Sciatic nerve (tissue), 2 donors: ENCODE measurements at places on chromosomes 3 and 15.

GRCh38 chr3:76824658-76825240 lies 215.2 kb upstream of the ROBO2 start:
- DNase-seq, result no peak

GRCh38 chr3:187913617-187914033 lies 168.4 kb upstream of the BCL6 start:
- DNase-seq, result no peak

- no peak for DNase-seq
Observed at GRCh38 chr3:156741935-156742334, 67.5 kb downstream of the TIPARP start.

GRCh38 chr3:156406393-156406792 lies 148.5 kb downstream of the SSR3 start:
- no peak for DNase-seq

DNA sequence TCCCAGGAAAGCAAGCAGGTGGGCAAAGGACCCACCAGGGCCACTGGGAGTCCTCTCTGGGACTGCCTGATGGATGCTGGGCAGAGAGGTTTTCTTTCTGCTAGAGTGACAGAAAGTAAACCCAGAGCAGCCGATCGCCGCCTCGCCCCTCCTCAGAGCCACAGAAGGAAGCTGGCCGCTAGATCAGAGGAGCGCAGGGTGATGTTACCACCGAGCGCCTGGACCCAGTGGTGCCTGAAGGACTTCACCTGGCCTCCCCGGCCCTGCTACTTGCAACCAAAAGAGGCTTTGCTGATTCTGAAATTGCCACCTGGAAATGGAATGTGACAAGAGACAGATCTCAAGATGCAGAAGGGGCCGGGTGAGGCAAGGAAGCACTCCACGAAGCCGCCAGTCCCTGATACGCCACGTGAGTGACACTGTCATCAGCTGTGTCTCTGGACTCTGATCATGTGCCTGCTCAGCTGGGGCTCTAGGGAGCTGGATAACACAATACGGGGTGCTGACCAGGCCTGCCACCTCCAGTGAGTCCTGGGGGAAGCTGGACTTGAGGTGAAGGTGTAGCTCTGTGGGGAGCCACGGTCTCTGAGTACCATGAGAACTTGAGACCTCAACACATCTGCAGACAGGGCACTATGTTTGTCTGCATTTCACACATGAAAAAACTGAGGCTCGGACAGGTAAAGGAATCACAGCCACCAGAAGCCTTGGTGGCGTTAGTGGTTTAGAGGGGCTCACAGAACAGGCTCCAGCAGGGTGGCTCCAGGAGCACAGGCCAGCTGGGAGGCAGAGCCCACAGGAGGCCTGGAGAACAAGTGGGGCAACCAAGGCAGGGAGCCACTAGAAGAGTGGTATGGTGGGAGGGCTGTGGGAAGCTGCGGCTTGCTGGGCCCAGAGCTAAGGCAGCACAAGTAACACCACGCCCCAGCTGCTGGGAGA lies 137.9 kb upstream of the PRR20G start:
- DNase-seq, result no peak

GRCh38 chr15:33722673-33723015 lies 245.7 kb upstream of the CHRM5 start:
- DNase-seq, result no peak

GRCh38 chr3:46208167-46208704 lies at the start of gene CCR1:
CCR1 (minus strand) TSS chr3:46208313; CDS start chr3:46204313, 4,000 bp downstream.
- DNase-seq, result no peak

DNA sequence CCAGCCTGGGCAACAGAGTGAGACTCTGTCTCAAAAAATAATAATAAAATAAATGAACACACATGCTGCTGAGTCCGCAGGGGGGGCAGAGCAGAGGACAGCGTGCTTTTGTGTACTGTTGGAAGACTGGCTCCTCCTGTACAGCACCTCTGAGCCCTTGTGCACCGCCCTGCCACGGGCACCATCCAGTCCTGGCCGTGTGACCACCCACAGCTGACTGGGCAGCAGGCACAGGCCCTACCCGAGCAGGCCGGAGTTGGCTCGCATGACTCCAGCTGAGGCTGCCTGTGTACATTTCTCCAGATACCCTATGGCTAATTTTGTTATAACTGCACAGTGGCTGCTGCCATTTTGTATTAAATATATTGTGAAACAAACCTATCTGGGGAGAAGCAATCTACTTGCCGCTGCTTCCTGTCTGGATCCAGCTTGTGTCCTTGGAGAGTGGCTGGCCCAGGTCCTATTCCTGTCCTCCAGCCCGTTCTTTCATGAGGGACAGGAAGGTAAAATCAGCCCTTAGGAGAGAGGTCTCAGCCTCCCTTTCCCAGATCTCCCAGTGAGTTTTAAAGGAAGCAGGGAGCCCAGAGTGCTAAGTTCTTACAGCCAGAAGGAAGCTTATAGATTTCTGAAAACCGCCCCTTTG lies 14.6 kb downstream of the IVD start:
- no peak for DNase-seq

DNA sequence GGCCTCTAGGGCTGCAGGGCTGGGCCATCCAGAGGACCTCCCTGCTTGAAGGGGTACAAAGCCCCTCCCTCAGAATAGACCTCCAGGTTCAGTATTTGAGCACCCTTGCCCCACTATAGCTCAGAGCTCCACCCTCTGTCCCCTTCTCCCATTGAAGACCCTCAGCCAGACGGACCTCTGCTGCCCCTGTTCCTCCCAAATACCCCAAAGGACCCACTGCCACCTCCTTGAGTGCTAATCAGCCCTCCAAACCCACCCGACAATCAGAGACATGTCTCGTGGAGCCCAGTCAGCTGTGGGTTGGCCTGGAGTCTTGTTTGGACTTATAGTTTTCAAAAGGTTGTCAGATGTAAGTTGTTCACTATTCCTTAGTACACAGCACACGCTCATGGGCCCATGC lies 161.1 kb downstream of the UACA start:
- no peak for DNase-seq

GRCh38 chr3:197002701-197003454 lies 26.7 kb downstream of the MELTF start:
- peak; percentile 85 for DNase-seq

- no peak for DNase-seq
Observed at GRCh38 chr3:16061491-16061890, 113.0 kb upstream of the GALNT15 start.

DNA sequence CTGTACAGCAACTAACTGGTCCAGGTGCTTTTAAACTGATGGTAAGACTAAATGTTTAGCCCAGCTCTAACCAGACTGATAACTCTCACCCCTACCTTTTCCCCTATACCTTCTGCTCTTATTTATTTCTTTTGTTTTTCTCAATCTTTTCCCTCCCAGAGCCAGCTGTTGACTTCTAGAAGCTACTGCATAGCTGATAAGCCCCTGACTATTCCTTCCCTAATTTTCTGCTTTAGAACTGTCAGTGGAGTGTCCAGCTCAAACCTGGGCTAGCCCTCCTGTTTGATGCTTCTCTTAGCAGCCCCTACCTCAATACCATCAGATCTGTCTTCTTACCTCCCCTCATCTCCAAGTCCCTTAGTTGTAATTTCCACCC lies 20.6 kb downstream of the SLC35G2 start:
- no peak for DNase-seq

DNA sequence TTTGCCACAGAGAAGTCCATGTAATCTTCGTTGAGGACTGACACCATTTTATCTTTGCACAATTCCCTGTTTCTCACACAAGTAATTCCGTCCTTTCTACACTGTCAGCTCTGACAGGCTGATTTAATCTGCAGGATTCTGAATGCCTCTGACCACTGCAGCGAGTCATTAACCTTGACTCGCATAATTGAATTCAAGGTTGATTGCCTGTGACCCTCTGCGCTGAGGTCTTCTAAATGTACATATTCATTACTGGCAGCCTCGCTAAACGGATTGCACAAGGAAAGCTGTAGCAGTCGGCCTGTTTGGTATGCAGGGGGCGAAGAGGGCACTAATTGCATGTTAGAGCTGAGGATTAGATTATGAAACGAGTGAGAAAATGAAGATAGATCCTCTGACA lies 147.8 kb downstream of the SHOX2 start:
- DNase-seq, result no peak

DNA sequence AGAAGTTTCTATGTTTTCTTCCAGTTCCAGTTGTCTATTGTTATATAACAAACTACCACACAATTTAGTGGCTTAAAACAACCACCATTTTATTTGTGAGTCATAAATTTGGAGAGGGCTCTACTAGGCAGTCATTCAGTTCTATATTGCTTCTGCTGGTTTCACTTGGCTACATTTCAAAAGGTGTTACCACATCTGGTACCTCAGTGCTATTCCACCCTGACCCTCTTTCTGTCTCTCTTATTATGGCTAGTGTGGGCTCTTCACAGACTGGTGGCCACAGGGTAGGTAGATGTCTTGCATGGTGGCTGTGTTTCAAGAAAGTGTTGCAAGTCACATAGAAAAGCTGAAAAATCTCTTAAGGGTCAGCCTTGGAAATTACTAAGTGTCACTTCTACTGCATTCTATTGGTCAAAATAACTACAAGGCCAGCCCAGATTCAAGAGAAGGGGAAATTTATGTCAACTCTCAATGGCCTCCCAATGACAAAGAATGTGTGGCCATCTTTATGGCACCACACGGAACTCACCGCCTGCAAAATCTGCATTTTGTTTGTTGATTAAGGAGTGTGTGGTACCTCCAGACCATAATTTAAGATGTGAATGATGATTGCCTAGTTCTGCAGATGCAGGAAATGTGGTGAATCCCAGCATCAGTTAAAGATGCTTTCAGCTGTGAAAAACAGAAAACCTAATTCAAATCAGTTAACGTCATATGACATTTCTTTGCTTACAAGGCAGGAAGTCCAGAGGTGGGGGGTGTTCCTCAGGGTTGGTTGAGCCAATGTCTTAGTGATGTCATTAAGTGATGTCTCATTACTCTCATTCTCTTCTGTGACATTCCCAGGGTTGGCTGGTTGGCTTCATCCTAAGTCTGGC lies 105.8 kb upstream of the RASGRP1 start:
- no peak for DNase-seq

DNA sequence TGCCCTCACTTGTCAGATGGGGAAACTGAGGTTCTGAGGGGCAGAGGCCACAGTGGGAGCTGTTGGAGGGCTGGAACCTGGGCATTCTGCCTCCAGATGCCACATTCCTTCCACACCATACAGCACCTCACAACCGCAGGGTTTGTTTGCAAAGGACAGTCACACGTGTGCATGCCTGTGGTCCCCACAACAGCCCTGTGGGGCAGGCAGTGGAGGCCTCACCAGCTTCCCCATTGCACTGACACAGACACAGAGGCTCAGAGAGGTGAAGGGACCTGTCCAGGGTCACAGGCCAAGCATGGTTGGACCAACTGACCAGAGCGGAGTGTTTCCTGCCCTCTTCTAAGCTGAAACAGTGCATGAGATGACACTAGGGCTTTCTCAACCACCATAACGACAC lies 75.2 kb upstream of the SEC13 start:
- DNase-seq, result no peak

- no peak for DNase-seq
Observed at GRCh38 chr3:97037294-97037943, 223.0 kb downstream of the EPHA6 start.

- DNase-seq, result no peak
Observed at GRCh38 chr3:84042399-84043106, 916.2 kb upstream of the CADM2 start.

- peak; percentile 56 for DNase-seq
Observed at GRCh38 chr15:40238532-40239403, at the start of gene PAK6. PAK6 (plus strand) TSS chr15:40239063; CDS start chr15:40264786, 25,723 bp downstream.

- no peak for DNase-seq
Observed at GRCh38 chr3:13767896-13768295, 112.0 kb downstream of the WNT7A start.

- no peak for DNase-seq
Observed at GRCh38 chr3:96430079-96430478, 384.3 kb upstream of the EPHA6 start.

GRCh38 chr3:159210336-159210735 lies 408.5 kb downstream of the MFSD1 start:
- DNase-seq, result no peak

GRCh38 chr3:71846185-71846584 lies 61.2 kb upstream of the PROK2 start:
- no peak for DNase-seq

GRCh38 chr3:180352261-180352660 lies 249.7 kb upstream of the TTC14 start:
- no peak for DNase-seq

GRCh38 chr3:57659806-57660439 lies 33.0 kb downstream of the DENND6A start:
- DNase-seq, result no peak

DNA sequence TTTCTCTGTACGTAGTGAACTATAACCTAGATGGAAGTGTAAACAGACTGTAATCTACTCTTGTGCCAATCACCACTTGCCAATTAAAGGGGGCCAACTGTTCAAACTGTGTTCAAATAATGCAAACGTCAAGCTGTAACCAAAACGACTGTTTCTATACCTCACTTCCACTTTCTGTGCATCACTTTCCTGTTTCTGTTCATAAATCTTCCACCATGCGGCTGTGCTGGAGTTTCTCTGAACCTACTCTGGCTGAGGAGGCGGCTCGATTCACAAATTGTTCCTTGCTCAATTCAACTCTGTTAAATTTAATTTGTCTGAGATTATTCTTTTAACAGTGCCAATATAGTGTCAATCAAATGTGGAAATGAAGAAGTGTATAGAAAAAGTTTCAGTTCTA lies 206.7 kb upstream of the TBC1D5 start:
- DNase-seq, result no peak

DNA sequence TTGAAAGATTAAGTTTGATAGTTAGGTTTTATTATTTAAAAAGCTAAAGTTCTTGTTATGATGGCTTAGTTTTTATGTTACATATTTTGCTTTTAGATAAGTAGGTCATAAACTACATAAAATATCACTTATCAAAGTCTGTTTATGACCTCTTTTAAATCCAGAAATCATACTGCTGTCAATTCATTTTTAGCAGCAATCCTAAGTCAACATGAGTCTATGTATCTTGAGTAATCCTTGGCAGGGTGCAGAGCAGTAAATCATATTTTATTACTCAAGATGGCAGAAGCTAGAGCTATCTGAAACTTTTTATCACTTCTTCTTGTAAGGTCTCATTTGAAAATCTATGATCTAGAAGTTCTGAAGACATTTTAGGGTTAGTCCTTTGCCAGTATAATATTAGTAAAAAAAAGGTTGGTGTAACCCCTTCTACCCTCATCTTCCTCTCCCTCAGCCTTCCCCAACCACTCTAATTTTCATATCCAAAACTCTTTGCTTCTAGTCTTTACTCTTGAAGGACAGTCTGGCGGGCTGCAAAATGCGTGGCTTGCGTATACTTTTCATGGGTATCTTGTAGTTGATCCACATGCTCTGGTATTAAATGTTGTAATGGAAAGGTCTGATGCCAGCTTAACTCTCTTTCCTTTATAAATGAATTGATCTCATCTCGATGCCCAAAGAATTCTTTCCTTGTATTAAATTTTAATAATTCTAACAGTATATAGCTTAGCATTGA lies 134.0 kb upstream of the THRB start:
- no peak for DNase-seq

DNA sequence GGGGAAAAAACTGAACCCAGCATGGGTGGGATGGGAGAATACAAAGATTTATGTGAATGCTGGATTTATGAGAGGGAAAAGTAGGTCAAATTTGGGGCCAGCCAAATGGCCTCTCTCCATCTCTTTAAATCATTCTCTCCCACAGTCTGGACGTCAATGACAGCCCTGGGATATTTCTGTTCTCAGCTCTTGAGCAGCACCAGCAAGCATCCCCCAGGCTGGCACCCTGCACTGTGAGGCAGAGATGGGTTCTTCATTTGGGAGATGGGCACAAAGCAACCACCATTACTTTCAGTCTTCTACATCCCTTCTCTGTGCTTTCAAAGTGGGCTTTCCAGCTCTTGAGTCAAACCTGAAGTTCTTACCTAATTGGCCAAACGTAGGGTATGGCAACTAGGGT lies 321.0 kb downstream of the NTRK3 start:
- no peak for DNase-seq

- DNase-seq, result no peak
Observed at GRCh38 chr3:36312351-36312750, 68.0 kb upstream of the STAC start.
